ENCODE measurements at places on chromosomes 7 and 10. TPM values are rescaled to one million over a fixed set of nuclear protein-coding genes. Genes with fewer than 3 reads are reported as not detected.

Gene TWIST1
- 3.8 TPM for total RNA-seq

Gene NUTM2B
- 2.8 TPM for total RNA-seq

Gene MYH16
- total RNA-seq, result not detected

Gene STX1A
- 4.4 TPM for total RNA-seq

Gene MYL10
- not detected for total RNA-seq

Gene NUTM2E
- total RNA-seq, result not detected

Gene CYP3A5
- total RNA-seq, result 1.2 TPM

Gene PCLO
- total RNA-seq, result 28.3 TPM

Gene SPDYE2
- total RNA-seq, result not detected

Gene ZNF117
- total RNA-seq, result 10.5 TPM

Gene CNPY1
- total RNA-seq, result not detected

Gene C10orf95
- 2.0 TPM for total RNA-seq

Gene CYP3A4
- not detected for total RNA-seq

Gene SYCE1
- total RNA-seq, result not detected

Gene SOSTDC1
- total RNA-seq, result not detected

Gene RAMP3
- total RNA-seq, result 145 TPM

Gene GPR26
- not detected for total RNA-seq

Gene ZPBP
- 0.71 TPM for total RNA-seq

Gene GIMAP1
- total RNA-seq, result 8.6 TPM

Gene RARRES2
- total RNA-seq, result 22.2 TPM

Gene GRID1
- total RNA-seq, result 28.1 TPM

Gene CPVL
- 182 TPM for total RNA-seq

Gene TMEM229A
- total RNA-seq, result not detected

Gene ANXA11
- total RNA-seq, result 92.0 TPM

Gene ALOX5
- 4.1 TPM for total RNA-seq

Gene CCDC136
- 4.8 TPM for total RNA-seq

Gene FOXL3
- not detected for total RNA-seq

Gene GRM3
- not detected for total RNA-seq

Gene MINDY4
- 28.7 TPM for total RNA-seq

Gene DPP6
- 50.7 TPM for total RNA-seq

Gene MMP21
- not detected for total RNA-seq

Gene CDC14C
- total RNA-seq, result not detected

Gene KNDC1
- 4.0 TPM for total RNA-seq

Gene CTAGE4
- 17.2 TPM for total RNA-seq

Gene OPN1SW
- not detected for total RNA-seq

Gene MYO1G
- total RNA-seq, result 1.2 TPM

Gene SORBS1
- 65.8 TPM for total RNA-seq

Gene TSPAN15
- total RNA-seq, result 23.1 TPM

Gene GBX1
- total RNA-seq, result not detected

Gene LRRC4
- 0.83 TPM for total RNA-seq

Gene CRYGN
- total RNA-seq, result 21.5 TPM

Gene NAT16
- 1.4 TPM for total RNA-seq

Gene VPS37D
- 3.9 TPM for total RNA-seq

Gene C10orf105
- total RNA-seq, result not detected

Gene GRM8
- 3.1 TPM for total RNA-seq

Gene NFE2L3
- 1.4 TPM for total RNA-seq

Gene TRDMT1
- 29.4 TPM for total RNA-seq

Gene EFCAB10
- total RNA-seq, result not detected
